Gastrocnemius medialis (tissue), 4 donors: ENCODE measurements at places on chromosomes 4 and X.
A peak's percentile ranks its signal among the peaks of the same experiment; 100 is the strongest.

DNA sequence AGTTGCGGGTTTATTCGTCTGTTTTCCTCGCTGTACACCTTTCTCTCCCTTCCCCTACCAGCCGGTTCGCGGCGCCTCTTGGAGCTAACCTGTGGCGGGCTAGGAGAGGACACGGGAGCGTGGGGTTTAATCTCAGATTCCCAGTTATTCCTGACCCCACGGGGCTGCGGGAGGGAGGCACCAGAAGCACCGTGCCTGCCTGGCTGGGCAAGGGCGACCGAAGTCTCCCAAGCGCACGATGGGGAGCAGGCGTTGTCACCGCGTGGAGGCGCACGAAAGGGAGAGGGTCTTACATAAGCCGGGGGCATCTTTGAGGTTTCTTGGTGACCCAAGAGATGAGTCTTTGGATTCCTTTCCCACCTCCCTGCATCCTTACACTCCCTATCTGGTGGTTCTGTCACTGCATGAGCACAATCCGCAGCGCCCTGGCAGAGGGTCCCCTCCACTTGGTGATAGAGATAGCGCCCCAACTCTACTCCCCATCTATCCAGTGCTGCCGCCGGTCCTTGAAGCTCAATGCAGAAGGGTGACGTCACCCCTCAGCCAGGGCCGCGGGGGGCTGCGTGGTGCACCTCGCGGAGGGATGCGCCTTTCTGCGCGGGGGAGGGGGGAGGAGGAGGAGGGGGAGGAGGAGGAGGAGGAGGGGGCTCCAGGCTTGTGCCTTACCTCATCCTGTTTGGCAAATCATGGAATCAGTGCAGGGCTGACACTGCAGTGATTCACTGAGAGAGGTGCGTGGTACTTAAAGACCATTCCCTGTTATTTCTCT is 793 bp downstream of the TSPAN7 start:
- peak; percentile 28 for DNase-seq
- H3K27me3 ChIP-seq = no peaks in the 10 kb centered on the region
- peak overlapping the region; percentile 69 for H3K4me3 ChIP-seq
- H3K36me3 ChIP-seq = no peaks in the 10 kb centered on the region
- no peaks in the 10 kb centered on the region for H3K4me1 ChIP-seq

GRCh38 chrX:111170017-111170416 is 74.0 kb downstream of the PAK3 start:
- no peak overlapping the region for H3K4me3 ChIP-seq
- H3K27me3 ChIP-seq = no peaks in the 10 kb centered on the region

DNA sequence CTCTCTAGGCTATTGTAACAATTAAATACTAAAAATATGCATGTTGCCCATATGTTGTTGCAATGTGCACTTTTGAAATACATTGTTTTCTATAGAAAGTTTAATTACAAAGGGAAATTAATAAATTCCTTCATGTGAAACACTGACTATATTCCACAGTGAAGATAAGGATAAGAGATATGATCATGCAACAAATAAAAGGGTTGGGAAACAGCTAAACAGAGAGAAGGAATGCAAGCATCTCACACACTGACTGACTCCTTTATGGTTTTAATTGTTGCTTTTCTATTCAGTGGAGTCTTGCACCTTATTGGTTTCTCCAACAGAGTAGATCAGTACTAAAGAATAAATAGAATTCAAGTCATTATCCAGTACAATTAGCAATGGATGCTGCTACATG is 37.8 kb downstream of the ELOVL6 start:
- H3K36me3 ChIP-seq = no peaks in the 10 kb centered on the region
- H3K27me3 ChIP-seq = no peaks in the 10 kb centered on the region
- no peak for DNase-seq
- H3K4me3 ChIP-seq = no peak overlapping the region
- H3K27ac ChIP-seq = no peak overlapping the region

- peak overlapping the region; percentile 50 for H3K27ac ChIP-seq
- no peak overlapping the region for H3K4me3 ChIP-seq
- no peaks in the 10 kb centered on the region for H3K36me3 ChIP-seq
- H3K4me1 ChIP-seq = peaks cover 13% of the 10 kb centered on the region
- no peaks in the 10 kb centered on the region for H3K27me3 ChIP-seq
Observed at GRCh38 chrX:72536542-72536941, 36.1 kb downstream of the HDAC8 start.

- no peaks in the 10 kb centered on the region for H3K36me3 ChIP-seq
- H3K4me3 ChIP-seq = peak overlapping the region; percentile 67
- no peak for DNase-seq
- H3K27ac ChIP-seq = peak overlapping the region; percentile 75
- peaks cover 15% of the 10 kb centered on the region for H3K4me1 ChIP-seq
- H3K27me3 ChIP-seq = no peaks in the 10 kb centered on the region
Observed at GRCh38 chrX:136780241-136780640, 491 bp downstream of the ARHGEF6 start.

DNA sequence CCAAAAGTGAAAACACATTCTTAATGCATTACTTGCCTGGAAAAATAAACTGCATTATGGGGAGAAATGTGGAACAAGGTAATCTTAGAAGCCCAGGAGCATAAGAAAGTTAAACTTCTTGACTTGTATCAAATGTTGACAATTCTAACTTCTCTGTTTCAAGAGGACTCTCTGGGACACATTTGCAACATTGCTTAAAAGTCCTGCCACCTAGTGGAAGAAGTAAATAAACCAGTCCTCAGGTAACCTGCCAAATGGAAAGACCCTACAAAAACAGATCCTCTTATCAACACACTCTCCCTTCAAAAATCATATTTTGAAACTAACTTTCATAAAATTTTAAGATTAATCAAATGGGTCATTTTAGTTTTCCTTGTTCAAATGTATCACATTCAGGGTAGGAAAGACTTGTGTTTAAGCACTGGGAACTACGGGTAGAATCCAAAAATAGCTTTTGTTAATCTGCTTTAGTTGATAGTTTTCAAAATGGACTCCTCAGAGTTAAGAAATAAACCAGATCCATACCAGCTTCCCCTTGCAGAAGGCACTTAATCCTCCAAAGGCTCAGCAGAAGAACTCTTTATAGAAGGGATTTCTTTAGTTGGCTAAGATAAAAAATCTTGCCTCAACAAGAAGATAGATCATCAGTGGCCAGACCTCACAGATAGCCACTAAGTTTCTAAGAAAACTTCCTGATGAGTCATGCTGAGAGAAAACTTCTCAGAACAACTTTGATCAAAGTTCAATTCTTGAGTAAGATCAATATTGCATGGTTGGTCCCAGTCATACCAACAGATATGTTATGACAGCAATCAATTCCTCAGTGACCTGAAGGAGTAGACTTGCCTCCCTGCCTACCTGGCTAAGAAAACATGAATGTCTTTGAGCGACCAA is 141.7 kb downstream of the HHIP start:
- no peak for DNase-seq
- no peak overlapping the region for H3K27ac ChIP-seq
- no peaks in the 10 kb centered on the region for H3K36me3 ChIP-seq
- no peaks in the 10 kb centered on the region for H3K27me3 ChIP-seq
- H3K4me1 ChIP-seq = no peaks in the 10 kb centered on the region
